Right renal cortex interstitium (tissue), 3 donors: ENCODE measurements at places on chromosomes 7 and 10. TPM values are rescaled to one million over a fixed set of nuclear protein-coding genes. Genes with fewer than 3 reads are reported as not detected.

The MMRN2 gene
- polyA plus RNA-seq = 24.0 TPM

The MOGAT3 gene
- polyA plus RNA-seq = 0.96 TPM

The PHKG1 gene
- 0.90 TPM for polyA plus RNA-seq

DNA sequence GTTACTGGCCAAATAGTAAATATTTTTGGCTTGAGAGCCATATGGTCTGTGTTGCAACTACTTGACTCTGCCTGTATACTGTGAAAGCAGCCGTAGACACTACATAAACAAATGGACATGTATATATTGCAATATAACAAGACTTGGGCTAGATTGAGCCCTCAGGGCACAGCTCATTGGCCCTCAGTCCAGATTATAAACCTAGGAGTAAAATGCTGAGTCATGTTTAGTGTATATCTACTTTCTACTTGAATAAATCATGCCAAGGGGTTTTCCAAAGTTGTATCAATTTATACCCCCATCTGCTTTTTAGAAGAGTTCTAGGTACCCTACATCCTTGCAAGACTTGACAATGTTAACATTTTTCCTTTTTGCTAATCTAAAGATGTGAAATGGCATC is 27.4 kb upstream of the POU6F2 start:
- DNase-seq = no peak

The PON1 gene
- polyA plus RNA-seq = 1.2 TPM

The PILRA gene
- 3.4 TPM for polyA plus RNA-seq

DNA sequence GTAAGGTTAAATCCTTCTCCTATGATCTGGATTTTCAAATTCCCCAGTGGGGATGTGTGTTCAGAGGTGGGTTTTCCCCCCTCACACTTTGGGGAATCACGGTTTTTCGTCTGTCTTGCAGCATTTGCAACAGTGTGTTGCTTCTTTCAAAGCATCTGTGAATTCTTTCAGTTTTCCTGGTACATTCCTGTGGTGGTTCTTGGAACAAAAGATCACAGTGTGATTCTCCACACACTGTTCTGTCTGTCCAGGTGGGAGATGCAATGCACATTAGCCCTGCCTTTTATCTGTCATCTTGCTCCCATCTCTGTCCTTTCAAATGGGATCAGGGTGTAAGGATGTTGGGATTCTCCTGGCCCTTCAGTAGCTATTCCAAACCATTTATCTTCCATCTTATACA is 11.8 kb downstream of the AGK start:
- DNase-seq = no peak

DNA sequence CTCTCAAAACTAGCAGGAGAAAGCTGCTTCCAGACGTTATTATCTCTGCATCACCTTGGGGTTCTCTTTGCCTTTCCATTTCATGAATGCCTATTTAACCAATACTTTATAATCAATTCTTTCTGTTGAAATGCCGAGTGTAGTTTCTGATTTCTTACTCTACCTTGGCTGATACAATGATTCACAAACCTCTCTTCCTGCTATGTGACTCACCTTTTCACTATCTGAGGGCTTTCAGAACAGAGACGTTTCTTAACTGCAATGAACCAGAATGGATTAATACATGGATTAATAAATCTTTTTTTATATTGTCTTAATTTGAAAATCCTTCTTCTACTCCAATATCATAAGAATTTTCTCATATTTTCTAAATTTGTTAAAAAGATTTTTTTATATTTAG is 46.4 kb upstream of the ZNF746 start:
- no peak for DNase-seq

DNA sequence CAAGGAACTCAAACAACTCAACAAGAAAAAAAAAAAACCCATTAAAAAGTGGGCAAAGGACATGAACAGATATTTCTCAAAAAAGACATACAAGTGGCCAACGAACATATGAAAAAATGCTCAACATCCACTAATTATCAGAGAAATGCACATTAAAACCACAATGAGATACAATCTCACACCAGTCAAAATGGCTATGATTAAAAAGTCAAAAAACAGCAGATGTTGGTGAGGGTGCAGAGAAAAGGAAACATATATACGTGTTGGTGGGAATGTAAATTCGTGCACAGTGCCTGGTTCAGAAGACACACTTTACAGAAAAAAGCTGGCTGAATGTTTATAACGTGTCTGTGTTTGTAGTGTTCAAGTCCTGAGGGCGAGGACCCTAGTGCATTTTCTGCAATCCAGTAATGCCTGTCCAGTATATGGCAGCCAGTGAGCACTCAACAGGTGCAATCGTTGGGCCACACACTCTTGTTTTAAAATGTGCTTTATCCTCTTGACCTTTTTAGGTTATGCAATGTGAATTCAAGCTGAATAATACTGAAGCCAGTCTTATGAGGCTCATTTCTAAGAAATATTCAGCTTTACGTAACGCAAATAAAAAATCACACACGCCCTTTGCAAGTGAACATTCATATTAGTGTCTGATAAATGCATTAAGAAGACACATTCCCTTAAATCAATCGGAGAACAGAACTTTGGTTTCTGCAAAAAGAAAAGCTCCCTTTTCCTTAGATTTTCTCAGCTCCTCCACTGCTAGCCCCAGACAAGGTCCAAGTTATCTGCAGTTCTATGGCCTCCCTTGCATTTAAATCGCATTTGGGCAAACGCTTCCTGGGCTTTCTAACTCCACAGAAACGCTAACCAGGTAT is 813 bp upstream of the MTURN start:
- no peak for DNase-seq

DNA sequence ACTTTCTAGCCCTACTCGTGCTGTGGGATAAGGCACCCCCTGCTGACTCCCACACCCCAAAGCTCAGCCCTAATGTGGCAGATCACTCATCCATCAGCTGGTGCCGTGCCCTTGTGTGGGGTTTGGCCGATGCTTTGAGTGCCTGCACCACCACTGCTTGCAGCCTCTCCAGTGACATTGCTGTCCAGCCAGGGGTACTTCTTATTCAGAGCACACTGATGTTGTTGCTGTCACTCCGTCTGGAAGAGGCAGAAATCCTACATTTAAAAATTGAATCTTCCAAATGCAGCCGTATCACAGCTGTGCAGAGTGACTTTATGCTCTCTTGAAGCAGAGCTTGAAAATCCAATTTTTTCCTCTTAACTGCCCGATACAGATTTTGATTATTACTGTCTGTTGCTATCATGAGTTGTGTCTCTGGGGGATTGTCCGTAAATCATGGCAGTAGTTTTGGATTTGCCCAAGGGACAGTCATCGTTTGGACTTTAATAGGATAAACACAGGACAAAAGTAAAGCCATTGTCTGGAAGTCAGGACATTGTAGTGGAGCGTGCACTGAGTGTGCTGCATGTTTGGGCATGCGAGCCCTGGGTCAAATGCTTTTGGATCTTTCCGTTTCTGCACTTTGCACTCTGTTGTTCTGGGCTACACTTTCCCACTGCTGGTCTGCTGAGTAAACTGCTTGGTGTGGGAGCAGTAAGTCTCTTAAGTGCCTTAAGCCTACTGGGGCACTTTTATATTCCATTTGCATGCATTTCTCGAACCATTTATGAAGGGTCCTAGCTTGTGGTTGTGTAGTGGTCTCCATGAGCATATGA is 128.2 kb downstream of the DOCK1 start:
- no peak for DNase-seq

The BICC1 gene
- polyA plus RNA-seq = 90.1 TPM

- DNase-seq = no peak
Observed at GRCh38 chr10:97907830-97908229, 58.2 kb downstream of the GOLGA7B start.

The GIMAP2 gene
- 10.1 TPM for polyA plus RNA-seq

The BLOC1S2 gene
- polyA plus RNA-seq = 38.7 TPM

The CYP3A4 gene
- 0.22 TPM for polyA plus RNA-seq

GRCh38 chr7:96728139-96728538 is 18.5 kb upstream of the SEM1 start:
- DNase-seq = no peak

- DNase-seq = no peak
Observed at GRCh38 chr10:19652750-19653149, 163.5 kb upstream of the PLXDC2 start.

- DNase-seq = peak; percentile 29
Observed at GRCh38 chr10:63464402-63465292, 1.1 kb downstream of the JMJD1C start.

The ZNF503 gene
- 50.6 TPM for polyA plus RNA-seq

GRCh38 chr10:122990278-122990677 is 10.1 kb downstream of the PSTK start:
- no peak for DNase-seq

DNA sequence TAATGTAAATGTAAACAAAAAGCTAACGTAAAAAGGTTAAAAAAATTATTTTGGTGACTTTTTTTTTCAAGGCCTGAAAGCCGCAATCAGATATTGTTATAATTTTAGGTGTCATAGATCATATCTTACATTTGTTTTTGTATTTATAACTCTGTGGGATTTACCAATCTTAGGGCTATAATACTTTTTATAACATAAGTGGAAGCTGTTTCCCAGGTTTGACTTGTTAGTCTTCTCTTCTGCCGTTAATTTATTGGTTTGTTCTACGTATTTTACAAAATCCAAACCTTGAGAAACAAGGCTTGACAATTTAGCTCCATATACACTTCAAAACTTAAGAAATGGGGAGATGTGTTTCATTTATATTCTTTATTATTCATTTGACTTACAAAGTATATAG is 119.4 kb downstream of the EVX1 start:
- DNase-seq = no peak

DNA sequence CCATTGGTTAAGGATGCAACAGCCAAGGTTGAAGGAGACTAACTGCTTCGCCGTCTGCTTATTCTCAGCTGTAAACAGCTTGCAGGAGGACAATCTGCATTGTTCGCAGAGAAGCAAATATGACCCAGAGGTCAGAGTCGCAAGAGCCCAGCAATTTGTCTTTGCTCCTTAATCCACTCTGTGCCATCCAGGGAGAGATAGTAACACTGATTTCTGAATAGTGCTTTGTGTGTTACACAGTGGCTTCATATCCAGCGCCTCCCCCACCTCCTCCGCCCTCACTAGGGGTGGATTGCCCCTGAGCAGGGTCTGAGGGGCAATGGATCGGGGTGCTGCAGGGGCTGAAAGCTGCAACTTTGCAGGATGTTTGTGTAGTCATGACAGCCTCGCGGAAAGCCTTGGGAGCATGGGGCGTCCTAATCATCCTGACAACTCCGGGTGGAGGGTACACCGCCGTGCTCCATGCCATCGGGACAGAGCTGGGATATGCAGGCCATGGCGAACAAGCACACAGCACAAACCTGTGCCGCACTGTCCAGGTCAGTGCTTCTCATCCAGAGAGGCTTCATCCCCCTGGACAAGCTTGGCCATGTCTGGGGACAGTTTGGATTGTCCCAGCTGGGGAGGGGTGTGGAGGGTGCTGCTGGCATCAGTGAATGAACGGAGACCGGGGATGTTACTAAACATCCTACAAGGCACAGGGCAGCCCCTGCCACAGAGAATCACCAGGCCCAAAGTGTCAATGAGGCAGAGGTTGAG is 103.1 kb upstream of the INSIG1 start:
- no peak for DNase-seq

DNA sequence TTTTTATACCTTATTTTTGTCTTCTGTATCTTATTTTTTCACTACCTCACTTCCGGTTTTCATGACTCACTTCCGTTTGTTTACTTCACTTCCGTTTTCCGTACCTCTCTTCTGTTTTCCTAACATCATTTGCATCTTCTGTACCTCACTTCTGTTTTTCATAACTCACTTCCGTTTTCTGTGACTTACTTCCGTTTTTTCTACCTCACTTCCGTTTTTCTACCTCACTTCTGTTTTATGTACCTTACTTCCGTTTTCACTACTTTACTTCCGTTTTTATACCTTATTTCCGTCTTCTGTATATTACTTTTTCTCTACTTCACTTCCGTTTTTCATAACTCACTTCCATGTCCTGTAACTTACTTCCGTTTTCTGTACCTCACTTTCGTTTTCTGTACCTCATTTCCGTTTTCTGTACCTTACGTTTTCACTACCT is 492.5 kb upstream of the AKR1E2 start:
- DNase-seq = no peak

DNA sequence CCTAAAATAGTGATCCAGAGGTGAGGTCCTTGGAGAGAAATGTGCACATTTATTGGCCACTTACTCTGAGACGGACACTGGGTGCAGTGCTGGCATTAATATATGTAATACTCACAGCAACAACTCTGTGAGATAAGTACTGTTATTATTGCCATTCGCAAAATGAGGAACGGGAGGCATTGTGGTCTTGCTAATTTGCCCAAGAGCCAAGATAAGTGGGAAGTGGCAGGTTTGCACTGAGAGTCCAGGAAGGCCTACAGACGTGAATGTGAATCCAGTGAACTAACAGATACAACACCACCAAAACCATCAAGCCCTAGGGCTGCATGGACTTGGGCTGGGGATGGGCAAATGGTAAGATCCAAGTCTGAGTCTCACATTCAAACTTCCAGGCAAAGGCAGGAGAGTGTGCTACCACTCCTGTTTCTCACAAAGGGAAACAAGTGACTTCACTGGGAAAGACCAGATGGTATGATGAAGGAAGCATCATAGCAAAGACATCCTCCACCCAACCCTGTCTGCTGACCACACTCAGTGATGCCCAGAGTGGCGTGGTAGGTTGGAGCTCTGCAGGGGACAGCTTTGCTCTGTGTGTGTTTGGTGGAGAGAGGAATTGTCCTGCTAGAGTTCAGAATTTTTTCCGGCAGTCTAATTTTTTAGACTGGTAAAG is 19.2 kb downstream of the TMEM273 start:
- no peak for DNase-seq

DNA sequence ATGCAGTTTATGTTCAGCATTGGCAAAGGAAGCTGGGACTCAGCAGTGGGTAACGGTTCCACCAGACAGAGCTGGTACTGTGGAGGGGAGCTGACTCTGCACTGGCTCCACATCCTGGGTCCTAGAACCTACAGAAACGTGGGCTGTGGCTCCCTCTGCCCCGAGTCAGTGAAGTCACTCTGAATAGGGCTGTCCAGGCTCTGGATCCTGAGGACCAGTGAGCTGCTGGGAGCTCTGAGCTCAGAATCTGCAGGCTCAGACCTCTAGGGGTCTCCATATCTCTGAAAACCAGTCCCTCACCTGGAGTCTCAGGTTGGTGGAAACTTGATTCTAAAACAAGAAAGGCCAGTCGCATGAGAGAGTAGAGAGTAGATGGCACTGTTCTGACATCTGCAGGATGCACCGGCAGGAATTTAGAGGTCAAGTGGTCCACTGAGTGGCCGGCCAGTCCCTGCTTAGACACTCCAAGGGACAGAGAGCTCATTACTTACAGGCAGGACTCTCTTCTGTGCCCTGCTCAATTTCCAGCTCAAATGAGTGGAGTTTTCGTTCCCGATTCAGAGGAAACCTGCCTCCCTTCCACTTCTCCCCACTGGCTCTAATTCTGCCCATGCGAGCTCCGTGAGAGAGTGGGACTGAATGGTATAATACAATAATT is 18.6 kb downstream of the NPFFR1 start:
- DNase-seq = no peak

DNA sequence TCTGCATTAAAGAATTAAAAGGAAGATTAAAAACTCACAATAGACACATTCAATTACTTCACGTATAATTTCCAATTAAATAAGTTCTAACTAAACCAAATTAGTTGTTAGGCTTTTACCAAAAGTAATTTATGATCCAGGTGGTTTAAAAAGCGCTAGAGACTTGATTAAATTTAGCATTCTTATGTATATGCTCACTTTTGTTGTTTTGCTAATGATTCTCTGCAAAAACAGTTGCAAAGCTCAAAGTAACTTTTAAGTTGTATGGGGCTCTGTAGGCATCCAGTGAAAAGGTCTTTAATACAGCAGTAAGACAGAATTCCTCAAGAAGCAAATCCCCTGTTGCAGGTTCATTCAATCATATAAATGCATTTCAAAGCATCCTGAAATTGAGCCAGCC is 15.5 kb upstream of the PNPLA8 start:
- no peak for DNase-seq

The SLC16A9 gene
- polyA plus RNA-seq = 34.1 TPM

- DNase-seq = no peak
Observed at GRCh38 chr10:108899670-108900069, 1023.6 kb downstream of the XPNPEP1 start.

The ANKRD61 gene
- 0.54 TPM for polyA plus RNA-seq
